ENCODE measurements at places on chromosomes 2 and 18.

DNA sequence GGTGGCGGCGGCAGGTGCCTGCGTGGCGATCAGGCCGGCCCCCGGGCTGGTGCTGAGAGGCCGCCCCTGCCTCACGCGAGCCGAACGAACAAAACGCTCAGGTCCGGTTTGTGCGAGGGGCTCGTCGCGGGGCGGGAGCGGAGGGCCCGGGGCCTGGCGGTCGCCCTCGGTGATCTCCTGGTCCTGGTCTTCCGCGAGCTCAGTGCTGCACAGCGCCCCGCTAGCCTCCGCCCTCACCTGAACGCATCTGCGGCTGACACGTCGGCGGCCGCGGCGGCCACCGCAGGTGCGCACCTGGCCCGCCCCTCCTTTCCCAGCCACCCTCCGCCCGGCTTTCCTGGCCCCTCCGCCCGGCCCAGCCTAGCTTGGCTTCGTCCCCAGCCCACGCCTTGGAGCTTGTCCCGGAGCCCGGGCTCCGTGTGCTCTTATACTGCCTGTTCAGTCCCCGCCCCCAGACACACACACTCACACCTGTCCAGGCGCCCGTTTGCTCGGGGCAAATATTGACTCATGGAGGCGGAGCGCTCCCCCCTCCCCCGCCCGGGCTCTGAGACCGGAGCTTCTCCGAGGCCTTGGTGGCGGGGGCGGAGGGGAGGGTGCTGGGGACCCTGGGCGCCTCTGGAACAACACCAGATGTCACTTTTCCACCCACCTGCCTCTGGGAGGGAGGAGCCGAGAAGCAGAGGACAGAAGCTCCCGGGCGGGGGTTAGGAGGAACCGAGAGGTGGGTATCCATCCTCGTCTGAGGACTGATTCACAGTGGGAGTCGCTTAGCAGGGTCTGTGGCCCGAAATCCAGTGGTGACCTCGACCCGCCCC, 8.6 kb upstream of the CRYBA2 start:
- peak; percentile 26 for DNase-seq

DNA sequence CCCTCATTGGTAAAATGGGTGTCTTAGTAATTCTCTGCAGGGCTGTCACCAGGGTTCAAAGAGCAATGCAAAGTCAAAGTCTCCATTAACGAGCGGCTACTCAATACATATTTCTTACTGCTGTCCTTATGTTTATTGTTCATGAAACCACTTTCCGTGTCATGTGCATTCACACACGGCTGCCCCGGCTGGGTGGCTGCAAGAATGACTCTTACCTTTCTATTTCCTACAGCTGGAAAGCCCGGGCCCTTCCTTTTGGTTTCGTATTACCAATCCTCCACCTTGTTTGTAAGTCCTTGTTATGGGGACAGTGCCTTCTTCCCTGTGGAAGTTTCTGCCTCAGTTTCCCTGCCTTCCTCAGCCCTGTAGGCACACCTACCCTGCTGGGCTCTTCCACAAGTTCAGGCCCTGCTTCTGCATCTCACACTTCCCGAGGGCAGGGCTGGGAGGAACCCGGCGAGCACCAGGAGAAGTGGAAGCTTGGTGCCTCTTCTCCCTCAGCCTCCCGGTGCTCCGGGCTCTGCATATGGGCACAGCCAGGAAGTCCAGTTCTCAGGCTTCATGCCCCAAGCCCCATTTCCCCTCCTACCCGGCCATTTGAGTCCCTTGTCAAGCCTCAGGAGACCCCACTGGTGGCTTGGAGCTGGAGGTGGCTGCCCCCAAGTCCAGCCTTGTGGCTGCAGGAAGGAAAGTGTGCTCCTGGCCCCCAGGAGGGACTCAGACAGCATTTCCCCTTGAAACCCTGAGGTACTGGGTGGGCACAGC, 18.7 kb upstream of the ACKR3 start:
- DNase-seq, result no peak

- no peak for DNase-seq
These were observed 161.0 kb upstream of the ID2 start for GRCh38 chr2:8520791-8521344.

GRCh38 chr2:174605687-174606086, 8.1 kb upstream of the WIPF1 start:
- DNase-seq, result no peak

GRCh38 chr2:112259509-112260294, 4.9 kb upstream of the ZC3H8 start:
- peak; percentile 77 for DNase-seq

- DNase-seq, result no peak
These were observed 39.6 kb downstream of the SCN3A start for GRCh38 chr2:165164201-165164600.

- no peak for DNase-seq
These were observed 312.0 kb upstream of the ETAA1 start for GRCh38 chr2:67085146-67085545.

DNA sequence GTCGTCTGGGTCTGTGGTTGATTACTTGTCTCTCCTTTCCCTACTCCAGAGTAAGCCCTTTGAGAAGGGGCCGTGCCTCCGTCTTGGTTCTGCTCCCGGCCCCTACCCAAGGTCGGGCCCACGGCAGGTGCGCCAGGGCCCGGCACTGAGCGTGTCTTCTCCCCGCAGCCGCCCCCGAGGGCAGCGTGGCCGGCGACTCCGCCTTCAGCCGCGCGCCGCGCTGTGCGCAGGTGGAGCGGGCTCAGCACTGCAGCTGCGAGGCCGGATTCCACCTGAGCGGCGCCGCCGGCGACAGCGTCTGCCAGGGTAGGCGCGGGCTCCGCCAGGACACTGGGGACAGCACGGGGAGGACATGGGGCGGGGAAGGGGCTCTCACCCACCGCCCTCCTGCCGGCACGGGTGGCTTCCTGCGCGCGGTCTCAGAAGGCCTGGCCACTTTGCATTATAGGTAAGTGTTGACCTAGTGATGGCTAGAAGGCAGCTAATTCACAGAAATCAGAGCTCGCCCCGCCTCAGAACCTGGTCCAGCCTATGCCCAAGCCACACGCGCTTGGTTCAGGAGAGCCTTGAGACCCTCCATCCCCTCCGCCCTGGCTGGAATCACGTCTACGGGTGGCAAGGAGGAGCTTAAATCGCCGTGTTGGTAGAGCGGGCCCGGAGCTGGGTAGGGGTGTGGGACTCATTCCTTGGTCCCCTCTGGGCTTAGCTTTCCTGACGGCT, 43.5 kb downstream of the FBLN7 start:
- DNase-seq, result no peak

DNA sequence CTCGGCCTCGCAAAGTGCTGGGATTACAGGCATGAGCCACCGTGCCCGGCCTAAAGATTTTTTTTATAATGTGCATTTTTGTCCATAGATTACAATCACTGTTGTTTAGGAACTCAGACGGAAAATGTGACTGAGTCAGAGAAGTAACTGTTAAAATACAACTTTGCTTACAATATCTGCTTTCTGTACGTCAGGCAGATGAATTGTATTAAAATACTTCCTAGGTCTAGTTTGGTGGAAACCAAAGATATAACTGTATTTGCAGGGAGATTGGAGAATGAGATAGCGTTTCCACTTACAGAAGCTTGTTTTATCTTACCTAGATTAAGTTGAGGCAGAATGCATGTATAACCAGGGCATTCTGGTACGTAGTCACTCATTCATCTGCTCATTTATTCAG, 36.7 kb downstream of the ASAP2 start:
- no peak for DNase-seq

DNA sequence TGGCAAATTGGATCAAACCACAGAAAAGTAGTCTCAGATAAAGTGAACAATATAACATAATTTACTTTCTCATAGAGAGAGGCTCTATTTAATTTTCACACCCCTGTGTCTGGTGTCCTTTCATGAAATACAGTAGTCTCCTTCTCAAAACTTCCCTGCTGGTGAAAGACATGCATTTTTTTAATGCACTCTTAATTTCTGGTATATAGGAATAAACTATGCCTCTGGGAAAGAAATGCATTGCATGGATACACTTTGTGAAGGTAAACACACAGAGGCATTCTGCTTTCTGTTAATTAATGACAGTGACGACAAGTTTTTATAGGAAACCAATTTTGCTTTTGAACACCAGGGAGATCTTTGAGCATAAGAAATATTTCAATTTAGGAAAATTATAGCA, 24.1 kb upstream of the TMEM178A start:
- no peak for DNase-seq

- no peak for DNase-seq
These were observed 324.2 kb upstream of the RGPD4 start for GRCh38 chr2:107502539-107502938.

GRCh38 chr2:132430895-132431294, 14.3 kb downstream of the GPR39 start:
- no peak for DNase-seq

DNA sequence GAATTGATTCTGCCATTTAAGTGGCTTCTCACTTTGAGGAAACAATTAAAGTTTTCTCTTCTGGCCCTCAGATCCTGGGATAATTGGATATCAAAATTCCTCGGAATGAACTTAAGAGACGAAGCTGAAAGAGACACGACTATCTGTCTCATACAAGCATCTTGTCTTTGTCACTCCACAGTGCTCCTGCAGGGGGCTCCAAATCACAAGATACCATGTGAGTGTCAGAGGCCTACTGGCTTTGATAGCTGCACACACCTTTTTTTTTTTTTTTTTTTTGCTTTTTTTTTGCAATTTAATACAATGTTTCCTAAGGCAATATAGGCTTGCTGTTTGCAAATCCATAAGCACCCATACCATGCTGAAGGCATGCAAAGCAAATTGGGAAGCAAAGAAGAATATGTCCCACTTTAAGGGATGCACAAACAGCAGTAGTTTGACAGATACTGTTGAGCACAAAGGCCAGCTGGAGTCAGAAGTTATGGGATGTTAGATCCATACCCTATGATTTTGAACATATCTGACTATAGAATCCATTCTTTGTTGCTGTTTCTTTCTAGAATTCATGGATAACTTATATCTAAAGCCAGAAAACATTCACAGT, 109.0 kb upstream of the CBLN2 start:
- DNase-seq, result peak; percentile 6

DNA sequence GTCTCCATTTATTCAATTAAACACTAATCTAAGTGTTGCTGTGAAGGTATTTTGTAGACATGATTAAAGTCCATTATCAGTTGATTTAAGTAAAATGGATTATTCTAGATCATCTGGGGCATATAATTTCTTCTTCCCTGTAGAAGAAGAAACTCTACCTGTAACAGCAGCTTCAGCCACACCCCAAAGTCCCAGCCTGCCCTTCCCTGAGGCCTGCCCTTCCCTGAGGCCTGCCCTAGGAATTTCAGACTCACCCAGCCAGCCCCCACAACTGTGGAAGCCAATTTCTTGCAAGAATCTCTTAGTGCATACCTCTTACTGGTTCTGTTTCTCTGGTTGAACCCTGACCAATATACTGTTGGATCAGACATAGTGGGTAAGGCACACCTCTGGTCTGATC, 13.4 kb upstream of the LAPTM4A start:
- DNase-seq, result no peak

DNA sequence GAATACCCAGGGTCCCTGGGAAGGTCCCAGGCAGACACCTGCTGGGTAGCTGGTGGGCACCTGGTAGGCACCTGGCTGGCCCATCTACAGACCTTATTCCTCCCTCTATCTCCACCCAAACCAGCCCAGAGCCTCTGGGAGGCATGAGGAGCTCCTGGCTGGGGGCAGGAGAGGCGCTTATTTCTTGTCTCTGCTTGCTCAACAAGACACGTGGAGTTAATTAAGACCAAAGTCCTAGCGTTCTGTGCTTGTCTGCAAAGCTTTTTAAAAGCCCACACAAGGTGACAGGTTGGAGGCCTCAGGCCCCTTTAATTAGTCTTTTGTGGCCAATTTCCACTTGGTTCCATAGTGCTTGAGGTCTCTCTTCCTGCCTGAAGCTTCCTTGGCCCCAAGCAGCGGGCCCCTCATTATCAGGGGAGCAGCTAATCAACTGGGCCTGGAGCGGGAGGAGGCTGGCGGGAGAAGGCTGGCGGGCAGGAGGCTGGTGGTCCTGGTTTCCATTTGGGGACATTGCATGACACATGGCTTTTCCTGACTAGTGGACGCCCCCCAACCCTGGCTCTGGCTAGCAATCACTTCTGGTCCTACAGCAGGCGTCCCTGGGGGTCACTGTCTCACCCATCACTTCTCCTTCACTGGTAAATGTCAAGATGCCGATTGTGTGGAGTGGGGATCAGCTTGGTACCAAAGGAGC, 65.4 kb upstream of the HDAC4 start:
- no peak for DNase-seq

GRCh38 chr2:210562091-210562490, 5.7 kb downstream of the CPS1 start:
- no peak for DNase-seq
